ENCODE measurements at places on chromosomes 16 and 17.

GRCh38 chr17:67138392-67138791 lies 94.0 kb downstream of the CACNG1 start:
- no peak for DNase-seq

GRCh38 chr16:75048054-75048453 lies 49.2 kb downstream of the ZNRF1 start:
- DNase-seq: no peak

DNA sequence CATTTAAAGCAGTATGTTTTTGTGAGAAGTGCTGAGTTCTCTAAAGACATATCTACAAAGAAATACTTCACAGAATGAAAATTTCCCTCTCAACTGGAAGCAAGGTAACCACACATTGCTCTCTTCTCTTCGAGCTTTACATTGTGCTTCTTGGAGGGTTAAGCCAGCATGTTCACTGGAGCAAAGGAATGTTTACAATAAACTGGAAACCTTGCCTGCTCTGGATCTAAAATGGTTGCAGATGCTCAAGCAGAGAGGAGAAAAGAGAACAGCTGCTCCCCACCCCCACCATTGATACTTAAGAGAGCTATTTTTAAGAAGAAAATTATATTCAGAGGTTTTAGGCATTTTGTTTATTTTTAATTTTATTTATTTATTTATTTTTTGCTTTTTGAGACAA lies 213.1 kb downstream of the CEP112 start:
- no peak for DNase-seq

DNA sequence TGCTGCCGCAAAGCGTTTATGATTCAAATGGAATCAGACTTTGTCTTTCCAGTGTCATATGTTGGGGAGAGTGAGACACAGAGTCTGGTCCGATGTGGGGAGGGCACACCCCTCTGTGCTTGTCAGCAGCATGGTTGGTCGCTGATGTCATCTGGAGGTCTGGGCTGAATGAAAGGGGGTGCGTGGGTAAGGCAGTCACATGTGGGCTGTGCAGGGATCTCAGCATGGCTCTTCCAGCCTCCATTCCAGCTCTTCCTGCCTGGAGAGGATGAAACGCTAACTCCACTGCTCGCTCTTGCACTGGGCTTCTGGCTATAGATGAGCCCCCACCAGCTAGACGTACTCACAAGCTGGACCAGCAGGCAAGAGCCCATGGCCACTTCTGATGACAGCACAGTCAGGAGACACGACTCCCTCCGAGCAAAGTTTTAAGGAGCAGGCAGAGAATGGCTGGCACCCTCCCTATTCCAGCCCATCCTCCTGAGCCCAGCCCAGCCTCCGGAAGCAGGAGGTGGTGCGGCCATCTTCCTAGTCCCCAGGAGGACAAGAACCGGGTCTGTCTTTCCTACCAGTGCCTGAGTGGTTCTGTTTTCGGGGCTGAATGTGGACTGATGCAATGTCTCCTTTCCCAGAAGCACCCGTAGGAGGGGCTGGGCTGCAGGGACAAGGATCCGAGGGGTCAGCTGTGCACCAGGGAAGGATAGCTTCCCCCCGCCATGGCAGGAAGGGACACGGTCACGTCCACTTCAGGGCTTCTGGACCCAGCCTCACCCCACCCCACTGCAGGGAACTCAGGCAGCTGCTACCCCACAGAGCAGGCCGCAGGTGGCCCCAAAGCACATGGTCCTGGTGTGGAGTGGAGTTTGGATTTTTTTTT lies 41.5 kb upstream of the CBFA2T3 start:
- no peak for DNase-seq

DNA sequence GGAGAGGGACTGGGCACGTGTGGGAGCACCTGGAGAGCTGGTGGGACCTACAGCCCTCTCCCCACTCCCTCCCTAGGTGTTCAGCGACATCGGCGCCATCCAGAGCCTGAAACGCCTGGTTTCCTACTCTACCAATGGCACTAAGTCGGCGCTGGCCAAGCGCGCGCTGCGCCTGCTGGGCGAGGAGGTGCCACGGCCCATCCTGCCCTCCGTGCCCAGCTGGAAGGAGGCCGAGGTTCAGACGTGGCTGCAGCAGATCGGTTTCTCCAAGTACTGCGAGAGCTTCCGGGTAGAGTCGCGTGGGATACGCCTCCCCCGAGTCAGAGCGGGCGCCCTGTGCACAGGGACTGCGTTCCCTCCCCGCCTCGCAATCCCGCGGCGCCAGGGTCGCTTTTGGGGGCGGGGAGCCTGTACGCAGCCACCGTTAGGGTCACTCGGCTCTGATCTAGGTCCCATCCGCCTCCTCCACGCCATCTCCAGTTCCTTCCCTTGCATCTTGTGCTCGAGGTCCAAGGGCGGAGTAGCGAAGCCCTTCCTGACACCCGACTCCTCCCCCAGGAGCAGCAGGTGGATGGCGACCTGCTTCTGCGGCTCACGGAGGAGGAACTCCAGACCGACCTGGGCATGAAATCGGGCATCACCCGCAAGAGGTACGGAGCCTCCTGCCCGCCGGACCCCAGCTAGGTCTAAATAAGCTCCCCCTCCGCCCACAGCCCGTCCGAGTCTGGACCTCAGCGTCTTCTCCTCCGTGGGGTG lies 13.0 kb downstream of the SARM1 start:
- no peak for DNase-seq

GRCh38 chr17:57278740-57279387 lies 22.5 kb downstream of the MSI2 start:
- no peak for DNase-seq

DNA sequence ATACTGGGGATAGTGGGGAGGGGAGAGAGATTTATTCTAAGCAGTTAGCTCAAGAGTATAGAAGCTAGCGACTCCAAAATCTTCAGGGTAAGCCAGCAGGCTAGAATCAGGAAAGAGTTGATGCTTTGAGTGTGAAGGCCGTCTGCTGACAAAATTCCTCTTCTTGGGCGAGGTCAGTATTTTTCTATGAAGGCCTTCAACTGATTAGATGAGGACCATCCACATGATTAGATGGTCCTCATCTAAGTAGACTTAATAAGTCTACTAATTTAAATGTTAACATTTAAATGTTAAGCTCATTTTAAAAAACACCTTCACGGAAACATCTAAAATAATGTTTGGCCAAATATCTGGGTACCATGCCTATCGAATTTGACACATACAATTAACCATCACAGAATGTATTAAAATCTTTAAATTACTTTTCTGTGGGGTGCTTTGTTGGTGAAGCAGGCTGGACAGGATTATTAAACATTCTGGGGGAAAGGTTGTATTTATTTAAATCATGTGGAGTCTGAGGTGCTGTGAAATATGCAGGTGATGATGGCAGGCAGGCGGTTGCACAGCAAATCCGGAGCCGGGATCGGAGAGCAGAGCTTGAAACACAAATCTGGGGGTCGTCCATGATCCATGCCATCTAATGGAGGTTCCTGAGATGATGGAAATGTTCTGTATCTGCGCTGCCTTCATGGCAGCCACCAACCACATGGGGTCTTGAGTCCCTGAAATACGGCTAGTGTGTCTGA lies 49.8 kb upstream of the ADORA2B start:
- no peak for DNase-seq

GRCh38 chr17:5219536-5219935 lies 15.1 kb downstream of the SCIMP start:
- no peak for DNase-seq

GRCh38 chr16:52471650-52472370 lies 75.1 kb downstream of the TOX3 start:
- no peak for DNase-seq

GRCh38 chr16:2912330-2913199 lies 834 bp downstream of the FLYWCH1 start:
- DNase-seq: peak; percentile 43

DNA sequence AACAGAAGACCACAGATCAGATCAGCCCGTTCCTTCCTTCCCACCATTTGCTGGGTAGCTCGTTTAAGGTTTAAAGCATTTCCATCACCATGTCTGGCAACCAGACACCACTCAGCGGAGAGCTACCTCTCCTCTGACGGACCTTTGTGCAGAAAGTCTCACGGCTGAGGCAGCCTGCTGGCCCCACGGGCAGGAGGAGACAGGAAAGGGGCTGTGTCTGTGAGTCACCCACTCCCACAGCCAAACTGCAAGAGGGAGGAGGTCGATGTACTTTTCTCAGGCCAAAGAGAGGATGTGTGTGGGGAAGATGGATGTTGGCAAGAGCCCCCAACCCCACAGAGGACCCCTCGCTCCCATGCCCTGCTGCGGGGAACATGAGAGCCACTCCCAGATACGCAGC lies 92.1 kb downstream of the ZNF423 start:
- peak; percentile 33 for DNase-seq
